ENCODE measurements at places on chromosomes 7 and 10.

- no peak for DNase-seq
Measured at GRCh38 chr7:138885383-138886147, 87.6 kb upstream of the ATP6V0A4 start.

- no peak for DNase-seq
Measured at GRCh38 chr7:47290466-47290865, 291.4 kb downstream of the TNS3 start.

- DNase-seq: no peak
Measured at GRCh38 chr7:44272981-44273380, 52.4 kb downstream of the CAMK2B start.

DNA sequence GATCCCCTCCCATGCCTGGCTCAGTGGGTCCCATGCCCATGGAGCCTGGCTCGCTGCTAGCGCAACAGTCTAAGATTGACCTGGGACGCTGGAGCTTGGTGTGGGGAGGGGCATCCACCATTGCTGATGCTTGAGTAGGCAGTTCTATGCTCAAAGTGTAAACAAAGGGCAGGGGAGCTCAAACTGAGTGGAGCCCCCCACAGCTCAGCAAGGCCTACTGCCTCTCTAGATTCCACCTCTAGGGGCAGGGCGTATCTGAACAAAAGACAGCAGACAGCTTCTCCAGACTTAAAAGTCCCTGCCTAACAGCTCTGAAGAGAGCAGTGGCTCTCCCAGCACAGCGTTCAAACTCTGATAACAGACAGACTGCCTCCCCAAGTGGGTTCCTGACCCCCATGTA, 31.2 kb upstream of the FFAR4 start:
- DNase-seq: no peak

DNA sequence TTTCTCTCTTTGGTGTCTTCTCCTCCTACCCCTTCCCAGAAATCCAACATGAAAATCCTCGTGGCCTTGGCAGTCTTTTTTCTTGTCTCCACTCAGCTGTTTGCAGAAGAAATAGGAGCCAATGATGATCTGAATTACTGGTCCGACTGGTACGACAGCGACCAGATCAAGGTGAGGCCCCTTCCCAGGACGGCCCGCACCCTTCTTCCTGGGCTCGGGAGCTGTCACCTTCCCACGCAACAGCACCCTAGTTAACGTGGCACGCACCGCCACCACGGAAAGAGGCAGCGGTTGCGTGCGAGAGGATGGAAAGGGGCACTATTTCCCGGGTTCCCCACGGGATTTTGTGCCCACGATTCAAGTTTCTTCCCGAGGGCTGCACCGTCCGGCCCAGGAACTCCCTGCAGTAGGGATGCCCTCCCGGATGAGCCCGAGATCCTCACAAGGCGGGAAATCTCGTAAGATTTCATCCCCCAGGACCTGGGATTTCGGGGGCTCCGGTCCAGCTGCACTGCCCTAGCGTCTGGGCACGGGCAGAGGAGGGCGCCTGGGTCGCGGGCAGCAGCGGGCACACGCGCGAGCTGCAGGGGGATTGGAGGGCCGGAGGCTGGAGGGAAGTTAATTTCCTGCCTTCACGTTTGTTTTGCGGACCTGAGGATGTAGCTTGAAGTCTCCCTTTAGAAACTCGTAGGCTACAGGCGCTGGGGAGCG, 834 bp downstream of the TAC1 start:
- no peak for DNase-seq

GRCh38 chr7:12716134-12716681, 28.8 kb downstream of the ARL4A start:
- no peak for DNase-seq

- no peak for DNase-seq
Measured at GRCh38 chr7:39594988-39595620, 28.3 kb upstream of the RALA start.

DNA sequence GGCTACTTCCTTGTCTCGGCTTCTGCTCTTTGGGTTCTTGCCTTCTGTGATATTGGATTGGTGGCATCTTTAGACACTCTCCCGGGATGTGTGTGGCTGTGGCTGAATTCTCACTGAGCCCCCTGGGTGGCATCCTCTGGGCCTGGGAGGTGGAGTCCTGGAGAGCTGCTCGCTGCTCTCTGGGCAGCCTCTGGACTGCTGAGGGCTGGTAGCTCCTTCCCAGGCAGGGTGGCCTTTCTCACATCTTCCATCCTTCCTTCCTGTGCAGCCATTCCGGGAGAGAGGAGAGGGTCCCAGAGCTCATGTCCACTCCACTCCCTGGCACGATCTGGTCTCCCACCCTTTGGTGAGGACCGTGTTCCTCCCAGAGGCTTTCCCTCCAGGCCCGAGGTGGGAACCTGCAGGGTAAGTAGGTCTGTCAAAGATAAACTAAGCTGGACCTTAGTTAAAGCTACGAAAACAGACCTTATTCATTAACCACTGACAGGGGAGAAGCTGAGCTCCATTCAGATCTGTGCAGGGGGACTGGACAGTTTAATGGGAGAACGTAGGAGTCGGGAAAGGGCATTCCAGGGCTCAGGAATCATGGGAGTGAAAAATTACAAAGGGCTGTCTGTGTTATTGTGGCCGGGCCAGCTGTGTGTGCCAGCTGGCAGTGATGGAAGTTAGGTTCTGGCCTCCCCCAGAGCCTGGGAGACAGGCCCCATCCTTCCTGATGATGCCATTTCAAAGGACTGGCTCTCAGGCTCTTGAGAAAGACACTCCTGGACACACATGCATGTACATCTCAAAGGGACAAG, 8.7 kb downstream of the ATP6V0E2 start:
- no peak for DNase-seq

GRCh38 chr10:104689547-104689946, 48.5 kb downstream of the SORCS3 start:
- no peak for DNase-seq

DNA sequence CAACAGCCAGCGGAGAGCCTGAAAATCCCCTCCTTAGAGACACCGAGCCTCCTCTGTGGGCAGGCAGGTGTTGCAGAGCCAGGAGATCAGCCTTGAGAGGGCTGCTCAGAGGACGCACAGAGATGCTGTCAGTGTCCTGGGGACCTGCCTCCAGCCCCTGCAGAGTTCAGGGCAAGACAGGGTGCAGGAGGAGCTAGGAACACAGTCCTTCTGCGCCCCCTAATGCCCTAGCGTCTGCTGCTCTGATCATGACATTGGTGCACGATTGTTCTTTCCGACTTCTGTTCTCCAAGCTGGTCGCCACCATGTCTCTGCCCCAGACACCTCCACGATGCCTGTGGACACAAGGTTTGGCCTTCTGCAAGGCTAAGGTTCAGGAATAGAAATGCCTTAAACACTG, 613.7 kb upstream of the MKI67 start:
- no peak for DNase-seq

- no peak for DNase-seq
Measured at GRCh38 chr10:100303724-100304319, 17.3 kb upstream of the BLOC1S2 start.

GRCh38 chr7:72281308-72281707, 130.8 kb downstream of the CALN1 start:
- no peak for DNase-seq

GRCh38 chr7:44284216-44284615, 41.2 kb downstream of the CAMK2B start:
- DNase-seq: no peak

GRCh38 chr7:36287371-36288241, 102.1 kb upstream of the ANLN start:
- DNase-seq: no peak

GRCh38 chr7:135001390-135002165, 15.3 kb downstream of the AGBL3 start:
- no peak for DNase-seq

DNA sequence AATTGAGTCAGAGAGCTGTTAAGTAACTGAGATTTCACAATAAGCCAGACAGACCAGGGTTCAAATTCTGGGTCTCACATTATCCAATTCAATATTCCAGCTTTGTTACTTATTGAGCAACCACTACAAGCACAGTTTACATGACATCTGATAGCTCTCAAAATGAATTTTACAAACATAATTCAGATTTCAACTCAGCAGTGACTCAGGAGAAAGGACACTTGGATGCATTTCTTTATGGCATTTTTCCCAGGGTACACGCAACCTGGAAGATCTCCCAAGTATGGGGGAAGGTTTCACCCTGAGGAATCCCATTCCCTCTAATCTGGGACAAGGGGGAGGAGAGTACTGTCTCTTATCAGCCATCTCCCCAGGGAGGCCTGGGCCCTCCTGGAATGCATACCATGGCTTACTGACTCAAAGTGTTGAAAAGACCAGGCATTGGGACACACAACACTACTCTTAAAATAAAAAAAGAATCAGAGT, 102.4 kb downstream of the CFTR start:
- DNase-seq: peak; percentile 91

DNA sequence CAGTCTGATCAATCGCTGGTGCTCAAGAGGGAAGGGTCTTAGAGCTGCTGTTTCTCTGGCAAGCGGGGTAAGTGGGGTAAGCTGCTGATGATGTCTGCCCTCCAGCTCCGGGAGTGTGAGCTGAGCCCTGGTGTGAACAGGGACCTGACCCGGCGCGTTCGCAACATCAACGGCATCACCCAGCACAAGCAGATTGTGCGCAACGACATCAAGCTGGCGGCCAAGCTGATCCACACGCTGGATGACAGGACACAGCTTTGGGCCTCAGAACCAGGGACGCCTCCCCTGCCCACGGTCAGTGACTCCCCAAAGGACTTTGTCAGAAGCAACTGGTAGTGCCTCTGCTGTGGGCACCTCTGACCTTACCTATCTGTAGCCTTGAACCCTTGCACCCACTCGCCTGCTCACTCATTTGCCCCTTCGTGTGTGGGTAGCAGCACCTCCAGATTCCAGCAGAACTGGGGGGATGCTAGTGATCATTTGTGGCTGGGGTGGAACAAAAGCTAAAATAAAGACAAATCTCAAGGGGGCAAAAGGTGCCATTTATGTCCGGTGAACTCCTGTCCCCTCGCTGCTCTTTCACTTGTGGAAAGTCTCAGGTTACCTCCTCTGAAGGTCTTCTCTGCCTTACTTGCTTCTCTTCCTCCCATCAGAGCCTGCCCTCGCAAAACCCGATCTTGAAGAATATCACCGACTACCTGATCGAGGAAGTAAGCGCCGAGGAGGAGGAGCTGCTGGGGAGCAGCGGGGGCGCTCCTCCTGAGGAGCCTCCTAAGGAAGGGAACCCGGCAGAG, 3.2 kb downstream of the UFSP1 start:
- no peak for DNase-seq

GRCh38 chr7:50197549-50197948, 104.5 kb upstream of the ZPBP start:
- DNase-seq: no peak

GRCh38 chr10:15345450-15345849, 25.6 kb downstream of the FAM171A1 start:
- no peak for DNase-seq

GRCh38 chr7:111226800-111227199, 135.9 kb downstream of the LRRN3 start:
- no peak for DNase-seq

- DNase-seq: no peak
Measured at GRCh38 chr7:38162036-38162435, 16.0 kb upstream of the STARD3NL start.

DNA sequence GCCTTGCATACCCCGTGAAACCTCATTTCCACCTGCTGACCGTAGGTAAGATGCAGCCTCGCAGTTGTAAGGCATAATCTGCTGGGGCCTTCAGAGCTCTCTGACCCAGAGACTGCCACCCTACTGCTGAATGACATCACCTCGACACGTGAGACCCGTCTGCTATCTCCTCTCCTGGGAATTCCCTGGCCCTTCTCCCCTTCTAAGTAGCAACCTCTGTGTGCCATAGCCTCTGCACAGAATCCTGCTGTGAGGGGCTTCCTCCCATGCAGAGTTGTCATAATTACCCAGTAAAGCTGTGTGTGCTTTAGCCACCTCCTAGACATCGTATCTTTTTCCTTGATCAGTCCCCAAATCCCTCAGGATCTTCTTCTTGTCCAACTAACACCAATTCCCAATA, 106.7 kb downstream of the CACNB2 start:
- DNase-seq: no peak

DNA sequence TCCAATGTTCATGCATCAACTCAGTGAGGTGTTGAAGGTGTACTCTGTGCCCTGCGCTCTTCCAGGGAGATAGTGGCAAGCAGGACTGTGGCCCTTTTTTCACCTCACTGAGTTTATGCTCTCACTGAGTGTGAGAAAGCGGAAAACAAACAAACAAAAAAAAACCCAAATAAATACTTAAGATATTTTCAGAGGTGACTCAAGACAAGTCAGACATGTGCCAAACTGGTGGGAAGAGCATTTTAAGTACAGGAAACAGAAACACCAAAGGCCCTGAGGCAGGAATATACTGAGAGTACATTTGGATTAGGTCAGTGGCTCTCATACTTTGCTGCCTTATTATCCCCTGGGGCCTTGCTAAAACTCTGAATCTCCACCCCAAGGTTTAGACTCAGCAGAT, 111.9 kb upstream of the IGFBP3 start:
- DNase-seq: no peak

GRCh38 chr7:25143763-25144162, 18.7 kb upstream of the CYCS start:
- no peak for DNase-seq

GRCh38 chr7:99461221-99461620, 4.7 kb downstream of the ATP5MF start:
- DNase-seq: no peak

GRCh38 chr7:116776046-116776445, 86.3 kb upstream of the CAPZA2 start:
- no peak for DNase-seq

- no peak for DNase-seq
Measured at GRCh38 chr7:36512616-36513015, 123.0 kb downstream of the ANLN start.

DNA sequence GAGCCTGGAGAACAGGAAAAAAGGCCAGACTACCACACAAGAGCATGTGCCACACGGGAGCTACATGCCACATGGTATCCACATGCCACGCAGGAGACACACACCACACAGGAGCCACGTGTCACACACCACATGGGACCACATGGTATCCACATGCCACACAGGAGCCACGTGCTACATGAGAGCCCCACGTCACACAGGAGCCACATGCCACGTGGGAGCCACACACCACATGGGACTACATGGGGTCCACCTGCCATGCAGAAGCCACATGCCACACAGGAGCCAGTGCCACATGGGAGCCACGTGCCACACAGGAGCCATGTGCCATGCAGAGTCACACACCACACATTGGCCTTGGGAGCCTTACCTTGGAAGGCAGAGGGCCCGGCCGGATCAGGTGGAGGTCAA, 244.4 kb upstream of the PPP2R2D start:
- DNase-seq: no peak

DNA sequence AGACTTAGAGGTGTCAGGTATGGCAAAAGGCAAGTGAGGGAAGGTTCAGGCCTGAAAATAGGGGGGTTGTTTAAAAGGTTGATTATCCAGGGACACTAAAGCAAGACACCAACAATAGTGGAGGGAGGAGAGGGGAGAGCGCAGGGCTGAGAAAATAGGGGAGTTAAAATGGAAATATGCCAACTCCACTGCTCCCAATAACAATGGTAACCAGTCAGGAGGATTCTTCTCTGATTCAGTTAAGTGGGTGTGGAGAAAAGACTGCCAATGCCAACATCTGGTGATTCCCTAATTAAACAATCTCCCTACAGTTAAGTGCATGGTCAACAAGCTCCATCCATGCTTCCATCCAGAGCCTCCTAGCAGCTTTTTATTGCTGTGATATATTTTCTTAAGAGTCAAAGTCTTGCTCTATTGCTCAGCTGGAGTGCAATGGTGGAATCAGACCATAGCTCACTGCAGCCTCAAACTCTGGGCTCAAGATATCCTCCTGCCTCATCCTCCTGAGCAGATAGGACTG, 183.3 kb downstream of the JAZF1 start:
- no peak for DNase-seq
